IgD-negative memory B cell (primary cell): ENCODE measurements at places on chromosomes 3 and 15. TPM values are rescaled to one million over a fixed set of nuclear protein-coding genes. Genes with fewer than 3 reads are reported as not detected.

The EMC7 gene
- 89.5 TPM for polyA plus RNA-seq

The OR5K2 gene
- polyA plus RNA-seq, result not detected

The MEX3B gene
- polyA plus RNA-seq, result not detected

The GOLGA6A gene
- not detected for polyA plus RNA-seq
